Activated CD8-positive, alpha-beta memory T cell treated with anti-CD3 and anti-CD28 coated beads, Interleukin-2, amount 10 ng/mL, durations not matched to agents 7 days and 5 days (primary cell): ENCODE measurements at places on chromosomes 7 and 10.

- no peak for DNase-seq
Measured at GRCh38 chr7:473870-474604, 45.6 kb downstream of the PDGFA start.

- no peak for DNase-seq
Measured at GRCh38 chr10:25914776-25915175, 19.3 kb upstream of the MYO3A start.

GRCh38 chr10:11034762-11035161 is 17.1 kb downstream of the CELF2 start:
- no peak for DNase-seq

- no peak for DNase-seq
Measured at GRCh38 chr7:24054236-24054635, 229.8 kb upstream of the NPY start.

GRCh38 chr7:37424995-37425394 is 23.7 kb downstream of the ELMO1 start:
- no peak for DNase-seq

DNA sequence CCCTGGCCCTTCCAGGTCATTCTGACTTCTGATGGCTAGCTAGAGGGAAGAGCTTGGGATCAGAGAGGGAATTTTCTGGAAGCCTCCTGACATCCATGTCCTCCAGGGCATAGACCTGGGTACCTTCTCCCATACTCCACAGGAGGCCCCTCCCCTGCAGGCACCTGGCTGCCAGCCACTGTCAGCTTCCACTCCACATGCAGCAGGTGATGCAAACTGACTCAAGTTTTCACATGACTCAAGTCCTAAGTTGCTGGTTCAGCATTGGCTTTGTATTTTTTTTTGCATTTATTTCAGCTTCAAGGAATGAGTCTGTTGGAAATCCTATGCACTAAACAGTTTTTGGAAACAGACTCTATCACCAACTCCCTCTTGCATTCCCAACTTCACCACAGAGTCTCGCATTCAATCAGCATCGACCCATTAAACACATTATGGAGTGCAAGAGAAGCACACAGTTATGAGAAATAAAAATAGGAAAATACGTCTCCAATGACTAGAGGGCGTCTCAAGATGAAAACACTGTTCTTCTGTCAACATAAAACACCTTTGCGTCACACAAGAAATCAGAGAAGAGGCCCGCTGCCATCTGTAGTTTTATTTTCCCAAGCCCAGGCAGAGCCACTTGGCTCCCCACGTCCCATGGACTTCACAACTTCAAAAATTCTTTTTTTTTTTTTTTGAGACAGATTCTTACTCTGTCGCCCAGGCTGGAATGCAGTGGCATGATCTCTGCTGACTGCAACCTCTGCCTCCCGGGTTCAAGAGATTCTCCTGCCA is 362.6 kb upstream of the MGMT start:
- peak; percentile 14 for DNase-seq
